ENCODE measurements at places on chromosomes 3 and 15.

DNA sequence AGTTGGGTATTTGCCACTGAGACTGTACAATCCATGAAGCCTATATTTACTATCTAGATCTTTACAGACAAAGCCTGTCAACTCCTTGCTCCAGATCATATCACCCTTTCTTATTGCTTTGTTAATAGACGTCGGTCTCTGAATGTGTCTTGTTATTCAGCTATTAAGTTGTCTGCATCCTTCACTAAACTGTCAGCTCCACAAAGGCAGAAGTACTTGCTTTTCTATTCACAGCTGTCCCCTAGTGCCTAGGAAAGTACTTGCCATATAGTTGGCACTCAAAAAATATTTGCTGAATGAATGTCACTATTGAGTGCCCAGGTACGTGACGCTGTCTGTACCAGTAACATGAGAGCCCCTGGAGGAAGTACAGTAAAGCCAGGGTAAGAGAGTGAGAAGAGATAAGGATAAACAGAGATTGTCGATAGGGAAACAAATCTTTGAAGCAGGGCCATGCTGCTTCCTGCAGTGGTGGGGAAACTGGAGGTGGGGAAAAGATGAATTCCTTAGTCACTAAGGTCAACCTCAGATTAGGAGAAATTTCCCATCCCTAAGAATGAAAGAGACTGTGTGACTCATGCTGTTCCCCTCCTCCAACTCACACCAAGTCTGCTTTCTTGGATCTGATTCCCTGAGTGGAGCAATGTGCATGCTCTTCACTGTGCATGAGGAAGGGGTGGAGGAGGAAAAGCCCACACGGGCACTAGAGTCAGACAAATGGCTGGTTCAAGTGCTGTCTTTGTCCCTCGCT is 36.3 kb downstream of the PRICKLE2 start:
- no peak for DNase-seq

DNA sequence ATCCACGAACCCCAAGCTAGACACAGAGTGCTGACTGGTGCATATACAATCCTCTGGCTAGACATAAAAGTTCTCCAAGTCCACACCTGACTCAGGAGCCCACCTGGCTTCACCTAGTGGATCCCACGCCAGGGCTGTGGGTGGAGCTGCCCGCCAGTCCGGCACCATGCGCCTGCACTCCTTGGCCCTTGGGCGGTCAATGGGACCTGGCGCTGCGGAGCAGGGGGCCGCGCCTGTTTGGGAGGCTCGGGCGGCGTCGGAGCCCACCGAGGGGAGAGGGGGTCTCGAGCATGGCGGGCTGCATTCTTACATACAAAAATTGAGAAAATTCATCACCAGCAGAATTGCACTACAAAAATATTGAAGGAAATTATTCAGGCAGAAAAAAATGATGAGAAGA is 120.7 kb upstream of the FAN1 start:
- DNase-seq: no peak

- peak; percentile 86 for DNase-seq
Measured at GRCh38 chr3:72270072-72270681, 485.2 kb upstream of the PROK2 start.

- DNase-seq: no peak
Measured at GRCh38 chr15:72037321-72037720, 80.6 kb downstream of the MYO9A start.

DNA sequence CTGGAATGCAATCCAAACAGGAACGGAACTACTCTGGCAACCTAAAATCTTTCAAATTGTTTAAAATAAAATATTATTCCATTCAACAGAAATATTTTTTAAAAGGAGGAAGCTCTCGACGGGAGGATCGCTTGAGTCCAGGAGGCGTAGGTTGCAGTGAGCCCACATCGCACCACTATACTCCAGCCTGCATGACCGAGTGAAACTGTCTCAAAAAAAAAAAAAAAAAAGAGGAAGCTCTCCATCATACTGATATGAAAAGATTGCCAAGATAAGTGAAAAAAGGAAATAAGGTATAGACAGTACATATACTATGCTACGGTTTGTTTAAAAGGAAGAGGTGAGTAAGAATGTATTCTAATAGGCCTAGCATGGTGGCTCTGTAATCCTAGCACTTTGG is 3.6 kb downstream of the RAD18 start:
- no peak for DNase-seq

GRCh38 chr3:184361932-184362667 is 590 bp downstream of the POLR2H start:
- DNase-seq: peak; percentile 68

GRCh38 chr3:88032245-88032644 is 26.6 kb downstream of the CGGBP1 start:
- no peak for DNase-seq

- DNase-seq: no peak
Measured at GRCh38 chr15:85584872-85585271, 204.5 kb downstream of the AKAP13 start.

- no peak for DNase-seq
Measured at GRCh38 chr3:58088501-58088900, 80.3 kb downstream of the FLNB start.

DNA sequence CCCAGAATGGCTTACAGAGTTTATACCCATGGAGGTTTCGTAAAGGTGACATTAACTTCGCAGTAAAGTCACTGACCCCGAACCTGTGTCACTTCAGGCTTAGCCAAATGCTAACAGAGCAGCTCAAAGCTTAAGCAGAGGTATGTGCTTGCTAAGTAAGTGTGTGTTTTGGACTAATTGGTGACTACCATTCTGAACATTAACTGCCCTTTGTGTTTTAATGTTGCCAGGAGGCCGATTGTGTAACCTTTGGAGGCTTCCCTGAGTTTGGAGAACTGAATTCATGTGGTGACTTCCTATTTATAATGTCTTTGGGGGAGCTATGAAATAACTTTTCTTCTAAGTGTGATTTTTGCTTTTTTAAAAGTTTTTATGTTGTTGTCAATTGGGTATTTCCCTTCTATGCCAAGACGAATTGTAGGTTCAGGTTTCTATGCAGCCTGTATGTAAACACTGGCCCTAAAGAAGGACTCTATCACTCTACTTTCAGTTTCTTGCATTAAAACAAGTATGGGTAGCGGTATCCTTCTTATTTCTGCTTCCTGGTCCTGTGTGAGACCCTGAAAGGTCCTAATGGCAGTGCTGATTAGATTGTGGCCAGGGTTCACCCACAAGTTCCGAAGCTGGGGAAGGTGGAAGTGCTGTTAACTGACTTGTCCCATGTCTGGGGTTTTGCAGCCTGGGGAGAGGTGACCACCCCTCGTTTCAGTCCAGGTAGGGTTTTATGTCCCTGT is 86.3 kb downstream of the IGF1R start:
- no peak for DNase-seq

DNA sequence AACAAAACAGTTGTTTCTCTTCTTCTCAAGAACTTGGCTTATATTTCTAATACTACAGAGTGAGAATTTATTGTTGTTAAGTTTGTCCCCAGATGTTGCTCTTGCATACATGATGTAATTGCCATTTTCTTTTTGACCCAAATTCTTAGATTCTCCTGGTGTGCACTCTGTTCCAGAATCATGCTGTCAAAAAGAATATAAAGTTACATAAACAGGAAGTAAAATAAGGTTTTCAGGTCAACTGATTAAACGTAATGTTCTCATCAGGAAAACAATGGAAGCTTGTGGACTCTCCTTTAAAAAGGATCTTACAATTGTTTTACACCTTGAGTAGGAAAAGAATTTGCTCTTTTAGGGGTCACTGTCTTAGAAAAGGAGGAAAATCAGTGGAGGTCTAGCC is 121.8 kb downstream of the ADAM10 start:
- no peak for DNase-seq

GRCh38 chr15:93705753-93706455 is 525.5 kb upstream of the MCTP2 start:
- DNase-seq: no peak

DNA sequence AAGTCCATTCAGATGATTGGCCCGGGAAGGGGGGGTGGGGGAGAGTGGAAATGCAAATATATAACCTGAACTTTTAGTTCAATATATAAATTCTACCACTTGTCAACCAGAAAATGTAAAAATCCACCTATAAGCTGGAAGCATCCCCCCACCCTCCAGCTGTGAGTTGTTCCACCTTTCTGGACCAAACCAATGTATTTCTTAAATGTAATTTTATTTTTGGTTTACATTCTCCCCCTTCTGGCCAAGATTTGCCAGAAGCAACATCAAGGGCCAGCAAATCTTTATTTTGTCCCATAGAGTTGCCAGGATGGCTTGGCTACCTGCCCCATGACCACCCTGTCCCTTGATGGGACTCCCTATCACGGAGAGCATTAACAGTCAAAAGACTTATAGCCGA is 545.7 kb downstream of the TBL1XR1 start:
- DNase-seq: no peak

DNA sequence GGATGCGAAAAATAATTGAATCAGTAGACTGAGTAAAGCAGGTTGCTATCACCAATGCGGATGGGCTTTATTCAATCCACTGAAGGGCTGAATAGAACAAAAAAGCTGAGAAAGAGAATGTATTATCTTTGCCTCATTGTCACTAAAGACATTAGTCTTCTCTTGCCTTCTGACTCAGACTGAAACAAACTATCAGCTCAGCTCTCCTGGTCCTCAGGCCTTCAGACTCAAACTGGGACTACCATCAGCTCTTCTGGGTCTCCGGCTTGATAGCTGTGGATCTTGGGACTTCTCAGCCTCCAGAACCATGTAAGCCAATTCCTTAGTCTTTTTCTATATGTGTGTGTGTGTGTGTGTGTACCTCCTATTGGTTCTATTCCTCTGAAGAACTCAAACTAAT is 12.6 kb downstream of the IFT57 start:
- no peak for DNase-seq

DNA sequence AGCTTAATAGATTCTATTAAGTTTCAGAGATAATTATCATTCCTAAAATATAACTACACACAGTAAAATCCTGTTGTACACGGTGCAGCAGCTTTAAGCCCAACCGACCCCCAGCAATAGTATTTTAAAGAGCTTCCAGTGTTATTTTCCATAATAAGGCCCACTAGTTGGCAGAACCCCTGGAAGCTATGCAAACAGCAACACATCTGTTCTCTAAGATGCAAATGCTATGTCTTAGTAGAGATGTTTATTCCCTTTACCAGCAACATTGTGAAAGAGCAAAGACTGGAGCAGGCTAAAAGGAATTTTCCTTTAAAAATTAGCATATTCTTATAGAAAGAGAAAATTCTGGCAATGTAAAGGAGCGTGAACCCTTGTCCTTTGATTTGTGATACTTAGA is 819.7 kb upstream of the ALCAM start:
- DNase-seq: no peak

- DNase-seq: peak; percentile 45
Measured at GRCh38 chr3:3799173-3800079, at the start of gene LRRN1. TSS of gene LRRN1 (plus strand) at chr3:3799431. CDS start at chr3:3844642, 45,211 bp downstream.

DNA sequence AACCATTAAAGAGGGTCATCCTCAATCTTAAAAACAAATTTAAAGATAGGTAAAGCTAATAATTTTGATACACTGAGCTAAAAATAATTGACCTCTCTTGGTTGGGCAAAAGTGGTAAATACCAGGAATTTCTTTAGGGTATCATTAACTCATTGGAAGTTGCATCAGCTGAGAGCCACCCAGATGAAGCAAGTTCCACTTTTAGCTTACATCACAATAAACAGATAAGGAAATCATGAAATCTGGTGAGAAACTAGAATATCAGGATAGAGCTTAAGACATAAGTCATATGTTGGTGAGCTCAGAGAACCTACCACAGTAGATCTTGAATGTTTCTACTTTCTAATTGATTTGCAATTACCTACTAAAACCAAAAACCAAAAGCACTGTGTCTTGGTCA is 97.4 kb upstream of the SLC2A2 start:
- DNase-seq: no peak

GRCh38 chr15:37764733-37765191 is 169.7 kb upstream of the TMCO5A start:
- no peak for DNase-seq

- peak; percentile 45 for DNase-seq
Measured at GRCh38 chr3:13655061-13655913, 106.4 kb downstream of the FBLN2 start.

DNA sequence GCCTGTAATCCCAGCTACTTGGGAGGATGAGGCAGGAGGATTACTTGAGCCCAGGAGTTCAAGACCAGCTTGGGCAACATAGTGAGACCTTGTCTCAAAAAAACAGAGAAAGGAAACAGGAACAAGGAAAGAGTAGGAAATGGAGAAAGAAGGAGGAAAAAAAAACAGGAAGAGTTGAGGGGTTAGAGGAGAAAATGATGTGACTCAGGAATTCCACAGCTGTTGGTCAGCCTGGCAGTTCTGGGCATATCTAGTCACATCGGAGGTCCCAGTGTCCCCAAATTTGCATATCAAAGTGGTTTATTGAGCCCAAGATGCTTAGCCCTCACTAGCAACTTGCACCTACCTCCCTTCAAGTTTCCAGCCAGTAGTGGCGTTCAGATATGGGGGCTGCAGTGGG is 18.8 kb upstream of the JMJD7 start:
- no peak for DNase-seq

GRCh38 chr15:66621491-66622467 is 56.0 kb upstream of the LCTL start:
- no peak for DNase-seq

DNA sequence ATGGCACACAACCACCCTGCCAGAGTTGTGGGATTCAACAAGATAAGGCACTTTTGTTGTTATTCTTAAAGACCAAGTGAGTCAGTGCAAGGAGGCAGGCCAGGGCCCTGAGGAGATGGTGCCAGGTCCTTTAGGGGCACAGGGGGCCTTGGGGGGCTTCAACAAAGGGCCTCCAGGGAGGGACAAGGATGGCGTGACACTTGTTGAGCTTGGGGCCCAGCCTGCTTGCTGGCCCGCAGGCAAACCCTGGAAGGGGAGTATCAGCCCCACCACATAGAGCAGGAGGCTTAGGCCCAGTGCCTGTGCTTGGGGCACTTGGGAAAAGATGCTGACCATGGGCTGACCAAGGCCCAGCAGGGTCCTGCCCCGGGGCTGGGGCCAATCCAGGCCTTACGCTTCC is 5.5 kb downstream of the IQSEC1 start:
- DNase-seq: no peak

DNA sequence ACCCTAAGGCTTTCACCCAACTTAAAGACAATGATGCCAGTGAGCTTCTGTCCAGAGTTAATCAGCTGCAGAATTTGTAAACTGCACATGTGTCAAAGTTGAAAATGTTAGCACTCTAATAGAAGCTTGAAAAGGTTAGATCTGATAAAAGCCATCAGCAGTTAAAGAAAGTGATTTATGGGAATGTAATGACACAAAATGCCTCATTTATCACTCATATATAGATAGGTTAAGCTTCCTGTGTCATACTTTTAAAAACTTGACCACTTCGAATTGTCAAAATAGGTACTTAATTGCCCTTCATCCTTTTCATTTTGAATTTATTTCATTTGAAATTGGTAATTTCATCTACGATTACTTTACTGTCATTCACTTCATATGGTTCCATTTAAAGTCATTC is 151.6 kb downstream of the CDIN1 start:
- no peak for DNase-seq
